ENCODE measurements at places on chromosomes 7 and 10. TPM values are rescaled to one million over a fixed set of nuclear protein-coding genes. Genes with fewer than 3 reads are reported as not detected.

- DNase-seq: no peak
These were observed 1.9 kb downstream of the ZKSCAN1 start for GRCh38 chr7:100017300-100017699.

- no peak for DNase-seq
These were observed 123.1 kb upstream of the CCDC6 start for GRCh38 chr10:60029475-60029874.

DNA sequence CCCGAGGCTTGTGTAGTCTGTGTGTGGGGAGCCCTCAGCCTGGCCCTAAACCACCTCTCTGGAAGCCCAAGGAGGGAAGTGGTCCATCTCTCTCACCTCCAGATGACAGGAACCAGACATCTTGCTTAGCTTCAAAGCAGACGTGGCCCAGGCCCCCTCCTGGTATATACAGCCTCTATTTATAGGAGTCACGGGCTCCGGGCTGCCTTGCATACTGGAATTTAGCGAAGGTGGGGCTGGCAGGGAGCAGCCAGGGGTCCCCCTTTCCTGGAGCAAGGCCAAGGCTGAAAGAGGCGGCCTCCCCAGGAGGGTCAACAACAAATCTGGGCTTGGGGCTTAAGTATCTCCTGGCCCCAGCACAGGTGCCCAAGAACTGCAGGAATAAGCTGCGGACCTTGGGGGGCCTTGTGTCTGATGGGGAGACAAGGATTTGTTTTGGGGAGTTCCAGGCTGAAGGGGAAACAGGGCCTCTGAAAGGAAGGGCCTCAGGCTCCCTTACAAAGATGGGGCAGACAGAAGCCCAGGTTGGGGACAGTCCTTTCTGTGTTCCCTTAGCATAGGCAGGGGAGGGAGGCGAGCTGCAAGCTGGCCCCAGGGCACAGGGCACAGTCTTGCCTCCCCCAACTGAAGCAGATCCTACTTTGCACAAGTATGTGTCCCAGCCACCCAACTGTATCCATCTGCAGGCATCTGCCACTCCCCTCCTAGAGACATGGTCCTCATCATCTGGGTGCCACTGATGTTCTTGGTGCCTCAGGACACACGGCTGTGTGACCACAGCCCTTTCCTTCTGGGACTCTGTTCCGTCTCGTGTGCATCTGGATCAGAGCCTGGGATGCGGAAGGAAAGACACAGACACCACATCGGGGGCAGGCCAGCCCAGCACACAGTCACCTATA lies 11.9 kb downstream of the ZCCHC24 start:
- DNase-seq: no peak

- peak; percentile 67 for DNase-seq
These were observed 54.9 kb downstream of the PDGFA start for GRCh38 chr7:464454-465401.

Gene GNGT1
- not detected for total RNA-seq
